Pulmonary artery endothelial cell (primary cell): ENCODE measurements at places on chromosomes 1 and 21. TPM values are rescaled to one million over a fixed set of nuclear protein-coding genes. Genes with fewer than 3 reads are reported as not detected.

Gene SPSB1
- 18.9 and 20.6 TPM in 2 replicates for total RNA-seq

DNA sequence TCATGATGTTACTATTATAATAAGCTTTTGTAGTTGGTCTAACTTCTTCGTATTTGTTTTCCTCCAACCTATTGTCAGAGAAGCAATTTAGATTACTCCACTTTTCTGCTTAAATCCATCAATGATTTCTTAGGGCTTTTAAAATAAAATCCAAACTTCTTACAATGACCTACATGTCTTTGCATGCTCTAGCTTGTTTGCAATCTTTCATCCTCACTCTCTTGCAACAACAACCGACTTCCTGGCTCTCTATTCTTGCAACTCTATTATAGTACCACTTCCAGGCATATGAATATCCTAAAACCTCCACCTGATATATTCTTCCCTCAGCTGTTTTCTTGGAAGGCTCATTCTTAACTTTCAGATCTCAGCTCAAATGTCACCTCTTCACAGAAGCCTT, 1288.7 kb downstream of the PLA2G4A start:
- DNase-seq, result no peak

Gene DENND2C
- total RNA-seq, result 0.32 and 0.46 TPM in 2 replicates

Gene LCE3D
- total RNA-seq, result not detected in 2 replicates

Gene NUP133
- 39.2 and 56.2 TPM in 2 replicates for total RNA-seq

DNA sequence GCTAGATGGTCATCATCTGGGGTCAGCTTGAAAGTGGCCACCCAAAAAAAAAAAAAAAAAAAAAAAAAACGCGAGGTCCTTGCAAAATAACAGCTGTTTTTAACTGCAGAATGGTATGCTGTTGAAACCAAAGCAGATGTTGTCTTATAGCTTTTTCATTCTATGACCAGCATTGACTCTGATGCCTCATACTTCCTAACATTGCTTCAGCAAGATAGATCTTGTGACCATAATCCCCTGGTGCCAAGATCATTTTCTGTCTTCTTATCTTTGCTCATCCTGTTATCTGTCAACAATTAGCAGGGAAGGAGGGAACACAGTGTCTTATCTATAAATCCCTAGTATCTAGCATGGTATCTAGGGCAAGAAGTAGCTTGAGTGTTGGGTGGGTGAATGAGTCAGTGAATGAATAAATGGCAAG, 181.5 kb downstream of the PLPP3 start:
- DNase-seq, result no peak

GRCh38 chr1:93818570-93818959, 60.4 kb downstream of the DNTTIP2 start:
- DNase-seq, result no peak

Gene OR10J1
- not detected in 2 replicates for total RNA-seq

Gene GNAT2
- 0.26 and 0.42 TPM in 2 replicates for total RNA-seq

DNA sequence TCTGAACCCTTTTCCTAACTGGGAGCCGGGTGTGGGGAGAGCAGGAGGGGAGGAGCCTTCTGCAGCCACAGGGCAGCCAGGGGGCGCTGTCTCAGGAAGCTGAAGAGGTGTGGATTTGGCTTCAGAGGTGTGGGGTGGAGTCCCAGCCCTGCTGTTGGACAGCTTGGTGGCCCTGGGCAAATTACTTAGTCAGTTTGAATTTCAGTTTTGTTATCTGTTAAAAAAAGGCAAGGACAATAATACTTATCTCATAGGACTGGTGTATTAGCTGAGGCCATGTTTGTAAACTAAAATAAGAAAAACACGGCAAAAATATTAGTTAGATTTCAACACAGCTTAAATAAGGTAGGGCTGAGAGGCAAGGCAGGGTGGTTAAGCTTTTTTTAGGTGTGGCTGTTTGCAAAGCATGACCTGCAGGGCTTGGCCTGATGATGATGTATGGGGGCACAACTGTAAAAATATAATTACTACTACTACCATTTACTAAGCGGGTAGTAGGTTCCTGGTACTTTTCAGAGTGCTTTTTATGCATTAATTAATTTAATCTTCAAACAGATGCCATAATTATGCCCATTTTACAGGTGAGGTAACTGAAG, 111.8 kb downstream of the PLXNA2 start:
- peak; percentile 13 for DNase-seq

Gene CHIA
- total RNA-seq, result not detected in 2 replicates

- DNase-seq, result no peak
Measured at GRCh38 chr1:156684227-156684782, 7.1 kb upstream of the NES start.

DNA sequence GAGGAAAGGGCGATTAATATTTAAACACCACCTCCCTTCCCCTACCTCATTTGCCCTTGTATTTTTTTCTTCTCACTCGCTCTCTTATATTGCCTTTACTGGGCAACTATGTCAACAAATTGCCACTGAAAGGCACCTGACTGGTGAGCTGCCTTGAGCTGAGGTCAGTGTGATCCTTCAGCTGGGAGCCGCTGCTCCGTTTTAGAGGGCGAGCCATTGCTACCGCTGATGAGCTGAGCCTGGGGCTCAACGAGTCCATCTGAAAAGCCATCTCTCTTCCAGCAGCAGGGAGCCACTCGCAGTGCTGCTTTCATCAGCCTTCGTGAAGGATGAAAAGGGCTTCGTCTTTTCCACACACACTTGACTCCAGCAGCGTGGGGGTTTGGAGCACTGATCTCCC, 108.0 kb upstream of the KIF26B start:
- DNase-seq, result no peak

- no peak for DNase-seq
Measured at GRCh38 chr1:226318471-226318870, 9.5 kb upstream of the LIN9 start.

Gene KLF17
- total RNA-seq, result not detected in 2 replicates

Gene C1orf56
- 1.1 and 1.4 TPM in 2 replicates for total RNA-seq

Gene ELAPOR1
- 0.21 and 0.26 TPM in 2 replicates for total RNA-seq

- no peak for DNase-seq
Measured at GRCh38 chr1:101237229-101237837, 514 bp downstream of the S1PR1 start.

Gene CRNN
- not detected in 2 replicates for total RNA-seq

Gene RBM15
- total RNA-seq, result 41.4 and 56.3 TPM in 2 replicates

- no peak for DNase-seq
Measured at GRCh38 chr1:9150582-9151327, 21.9 kb upstream of the GPR157 start.

DNA sequence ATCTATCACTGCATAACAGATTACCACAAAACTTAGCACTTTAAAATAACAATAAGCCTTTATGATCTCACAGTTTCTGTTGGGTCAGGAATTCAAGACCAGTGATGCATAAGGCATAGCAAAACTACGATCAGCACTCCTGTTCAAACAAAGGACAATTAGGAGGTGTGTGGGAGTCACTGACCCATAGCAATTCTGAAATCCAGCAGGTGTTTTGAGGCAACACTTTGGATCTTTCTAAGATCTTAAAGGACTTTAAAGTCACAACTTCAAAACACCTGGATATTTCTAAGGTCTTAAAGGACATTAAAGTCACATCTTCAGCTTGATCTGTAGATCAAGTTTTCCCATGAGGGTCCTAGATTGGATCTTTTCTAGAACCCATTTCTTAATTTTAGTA, 35.3 kb downstream of the AKT3 start:
- no peak for DNase-seq

Gene IL24
- total RNA-seq, result not detected in 2 replicates

Gene TSPEAR
- total RNA-seq, result not detected in 2 replicates

Gene LIN28A
- total RNA-seq, result not detected in 2 replicates

DNA sequence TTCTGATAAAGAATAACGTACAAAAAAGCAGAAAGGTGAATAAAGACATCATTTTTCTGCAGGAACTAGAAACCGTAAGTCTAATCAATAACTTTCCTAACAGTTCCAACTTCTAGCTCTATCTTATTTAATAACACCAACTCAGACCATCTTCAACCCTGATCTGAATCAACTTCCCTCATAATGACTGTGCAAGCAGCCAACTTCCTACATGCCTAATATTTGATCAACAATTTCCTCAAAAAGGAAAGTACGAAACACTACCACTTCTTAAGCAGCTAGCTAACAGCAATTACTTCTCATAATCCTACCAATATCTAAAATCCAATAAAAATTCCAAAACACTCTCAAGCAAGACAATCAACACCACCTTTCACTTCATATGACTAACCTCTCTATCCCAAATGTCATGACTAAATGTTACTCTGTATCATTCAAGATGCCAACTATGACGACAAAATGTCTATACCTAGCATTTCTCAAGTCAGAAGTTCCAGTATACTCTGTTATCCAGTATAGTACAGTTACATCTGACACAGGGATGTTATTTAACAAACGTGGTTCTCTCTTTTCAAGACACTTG, 1.7 kb downstream of the COP1 start:
- DNase-seq, result no peak

- DNase-seq, result no peak
Measured at GRCh38 chr21:43983390-43983789, 28.7 kb upstream of the TRAPPC10 start.

GRCh38 chr21:42235593-42235992, 16.7 kb downstream of the ABCG1 start:
- DNase-seq, result no peak

DNA sequence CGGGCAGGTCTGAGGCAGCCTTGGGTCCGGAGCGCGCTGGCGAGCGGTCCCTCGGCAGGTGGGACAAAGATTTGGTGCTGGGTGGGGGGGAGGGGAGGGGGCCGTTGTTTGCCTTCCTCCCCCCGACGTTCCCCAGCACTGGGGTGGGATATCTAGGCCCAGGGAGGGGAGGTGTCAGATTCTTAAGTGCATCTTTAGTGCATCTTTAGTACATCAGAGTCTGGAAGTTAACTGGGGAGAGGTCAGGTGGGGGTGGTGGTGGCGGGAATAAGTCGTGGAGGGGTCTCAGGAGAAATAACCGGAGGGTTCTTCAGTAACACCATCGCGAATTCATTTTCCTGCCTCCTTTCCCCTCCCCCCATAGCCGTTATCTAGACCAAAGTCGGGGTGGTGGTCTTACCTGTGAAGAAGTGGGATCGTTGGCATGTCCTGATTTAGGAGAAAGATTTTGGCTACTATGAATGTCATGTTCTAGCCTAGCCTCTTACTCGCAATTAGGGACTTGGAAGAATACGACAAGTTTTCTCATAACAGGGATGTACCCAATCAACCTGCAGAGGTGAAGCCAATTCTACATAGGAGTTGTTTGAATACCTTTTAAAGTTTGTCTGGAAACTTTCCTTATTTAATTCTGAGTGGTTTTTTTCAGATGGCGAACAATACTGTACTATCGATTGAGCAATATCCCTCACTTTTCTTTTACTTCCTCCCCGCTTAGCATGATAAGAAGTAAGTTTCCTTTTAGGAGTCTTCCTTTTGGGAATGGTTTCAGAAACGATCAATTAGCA, 886 bp downstream of the ZMYM4 start:
- no peak for DNase-seq

DNA sequence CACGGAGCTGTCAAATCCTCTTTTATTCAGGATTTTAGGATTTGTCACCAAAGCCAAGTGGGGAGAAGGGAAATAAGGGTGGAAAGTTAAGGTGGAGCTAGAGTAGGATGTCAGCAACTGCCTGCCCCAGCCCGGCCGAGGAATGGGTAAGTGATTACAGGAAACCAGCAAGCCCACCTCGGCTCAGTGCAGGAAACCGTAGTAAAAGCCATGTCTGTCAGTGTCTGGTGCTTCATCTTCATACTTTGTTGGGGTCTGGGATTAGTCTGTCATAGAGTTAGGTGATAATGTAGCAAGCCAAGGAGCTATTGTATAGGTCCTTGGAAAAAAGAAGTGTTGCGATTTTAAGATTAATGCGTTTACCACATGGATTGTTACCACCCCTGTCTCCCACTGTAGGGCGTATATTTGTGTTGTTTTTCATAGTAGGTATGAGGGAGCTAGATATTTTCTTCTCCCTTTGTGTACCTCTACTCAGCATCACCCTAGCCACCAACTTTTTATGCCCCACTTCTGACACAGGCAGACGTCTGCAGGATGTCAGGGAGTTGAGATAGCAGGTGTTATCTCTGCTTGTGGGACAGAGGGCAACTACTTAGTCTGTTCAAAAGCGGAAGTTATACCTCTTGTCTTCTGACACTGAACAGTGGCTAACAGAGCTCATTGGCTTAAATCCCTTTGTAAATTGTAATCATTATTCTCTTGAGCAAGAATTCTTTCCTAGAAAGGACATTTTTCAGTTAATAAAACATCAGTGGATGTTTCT, 253.7 kb downstream of the HHAT start:
- no peak for DNase-seq

GRCh38 chr1:187626056-187626455, 797.3 kb downstream of the PLA2G4A start:
- DNase-seq, result no peak

DNA sequence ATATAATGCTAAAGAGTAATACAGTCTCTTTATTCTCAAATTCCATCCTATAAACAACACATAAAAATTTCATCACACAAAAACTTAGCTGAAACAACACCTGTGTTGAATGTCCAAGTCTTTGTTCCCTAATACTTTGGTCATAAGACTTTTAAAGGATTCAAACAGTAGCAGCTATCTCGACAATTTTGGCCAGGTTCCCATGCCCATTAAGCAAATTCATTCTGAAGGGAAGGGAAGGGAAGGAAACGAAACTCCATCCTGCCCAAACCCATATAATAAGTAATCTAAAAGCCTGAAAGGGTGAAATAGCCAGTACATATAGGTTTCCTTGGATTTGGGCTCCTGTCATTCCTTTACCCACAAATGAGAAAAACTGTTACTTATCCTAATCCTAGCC, 7.5 kb downstream of the IVNS1ABP start:
- no peak for DNase-seq

Gene FAM163A
- total RNA-seq, result 0.07 TPM in 1 of 2 replicates, not detected in the other

- DNase-seq, result no peak
Measured at GRCh38 chr1:100027212-100027611, 57.4 kb downstream of the SLC35A3 start.

DNA sequence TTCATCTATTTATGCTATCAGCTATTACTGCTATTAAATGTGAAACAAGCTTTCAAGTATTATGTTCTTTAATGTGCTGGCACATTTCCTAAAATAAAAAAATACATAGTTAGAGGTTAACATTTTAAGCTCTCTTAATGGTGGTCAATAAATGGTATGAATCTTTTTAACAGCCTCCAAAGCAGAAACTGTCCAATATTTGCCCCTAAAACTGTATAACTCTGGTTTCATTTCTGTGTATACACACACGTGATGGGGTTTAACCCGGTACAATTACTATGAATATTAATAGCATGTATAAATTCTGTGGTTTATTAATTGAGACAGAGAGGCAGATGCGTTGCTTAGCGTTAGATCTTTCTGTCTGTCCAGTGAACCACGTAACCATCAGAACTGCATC, 2.2 kb downstream of the ESRRG start:
- DNase-seq, result no peak

GRCh38 chr21:33234635-33235520, 5.1 kb downstream of the IFNAR2 start:
- no peak for DNase-seq

Gene TRIM62
- 1.1 and 1.5 TPM in 2 replicates for total RNA-seq

Gene HIVEP3
- 1.1 TPM in 2 replicates for total RNA-seq

DNA sequence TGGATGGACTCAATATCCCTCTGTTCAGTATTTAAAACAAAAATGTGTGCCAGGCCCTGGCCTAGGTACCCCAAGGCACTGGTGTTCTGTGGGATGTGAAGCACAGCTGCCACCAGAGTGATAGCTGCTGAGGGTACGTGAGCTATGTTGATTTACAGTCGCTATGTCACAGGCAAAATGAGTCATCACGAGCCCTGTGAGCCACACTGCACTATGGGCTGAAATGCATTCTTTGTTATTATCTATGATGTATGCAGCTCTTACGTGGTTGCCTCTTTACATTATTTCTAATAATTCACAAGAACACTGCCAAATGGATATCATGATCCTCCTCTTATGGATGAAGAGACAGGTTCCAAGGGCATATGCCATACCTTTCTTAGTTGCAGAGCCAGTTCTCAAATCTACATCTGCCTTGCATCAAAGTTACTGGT, 2.1 kb downstream of the TEX38 start:
- no peak for DNase-seq
